Activated effector memory CD4-positive, alpha-beta T cell treated with Interleukin-2 at 50 U/mL for 16 hours (primary cell): ENCODE measurements at places on chromosomes 2 and 18.

- no peak for DNase-seq
Observed at GRCh38 chr2:109350526-109350925, 221.5 kb downstream of the SH3RF3 start.

- DNase-seq: no peak
Observed at GRCh38 chr2:43568228-43568627, 27.6 kb downstream of the THADA start.

DNA sequence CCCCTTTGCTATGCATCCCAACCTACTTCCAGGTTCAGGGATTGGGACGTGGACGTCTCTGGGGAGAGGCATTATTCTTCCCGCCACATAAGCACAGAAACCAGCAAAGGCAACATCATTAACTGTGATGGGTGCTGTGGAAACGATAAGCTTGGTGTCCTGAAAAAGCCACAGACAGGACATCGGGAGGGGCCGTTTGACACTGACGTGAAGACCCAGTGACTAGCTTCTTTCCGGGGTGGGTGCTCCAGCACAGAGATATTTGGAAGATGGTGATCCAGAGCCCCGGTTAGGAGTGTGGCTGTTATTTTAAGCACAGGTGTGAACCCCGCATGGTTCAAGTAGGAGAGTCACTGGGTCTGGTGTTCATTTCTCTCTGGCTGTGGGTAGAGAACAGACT is 163.8 kb upstream of the HDAC4 start:
- no peak for DNase-seq

DNA sequence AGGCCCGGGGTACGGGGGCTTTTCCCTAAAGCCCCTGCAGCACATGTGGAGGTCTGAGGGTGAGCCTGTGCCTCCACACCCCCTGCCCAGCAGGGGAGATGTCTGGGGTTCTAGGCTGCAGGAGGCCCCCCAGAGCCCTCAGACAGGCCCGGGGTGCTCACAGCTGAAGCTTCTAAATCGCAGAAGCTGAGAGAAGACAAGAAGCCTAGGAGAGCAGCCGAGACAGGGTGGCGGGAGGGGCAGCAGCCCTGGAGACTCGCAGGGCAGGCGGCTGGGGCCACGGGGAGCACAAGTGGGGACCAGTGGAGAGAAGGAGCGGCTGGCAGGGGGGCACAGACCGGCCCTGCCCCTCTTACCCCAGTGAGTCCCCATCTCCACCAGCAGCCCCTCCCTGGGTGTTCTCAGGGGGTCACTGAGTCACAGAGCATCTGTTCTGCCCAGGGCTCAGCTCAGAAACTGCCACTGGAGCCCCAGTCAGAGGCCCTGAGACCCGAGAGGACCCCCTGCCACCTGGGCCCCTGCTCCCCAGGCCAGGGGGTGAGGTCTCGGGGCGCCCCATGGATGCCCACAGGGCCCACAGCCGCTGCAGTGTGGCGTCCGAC is 26.1 kb downstream of the GPC1 start:
- DNase-seq: no peak

- no peak for DNase-seq
Observed at GRCh38 chr2:121078899-121079298, 206.1 kb downstream of the TFCP2L1 start.

GRCh38 chr2:61763605-61764034 is 90.2 kb downstream of the FAM161A start:
- no peak for DNase-seq

DNA sequence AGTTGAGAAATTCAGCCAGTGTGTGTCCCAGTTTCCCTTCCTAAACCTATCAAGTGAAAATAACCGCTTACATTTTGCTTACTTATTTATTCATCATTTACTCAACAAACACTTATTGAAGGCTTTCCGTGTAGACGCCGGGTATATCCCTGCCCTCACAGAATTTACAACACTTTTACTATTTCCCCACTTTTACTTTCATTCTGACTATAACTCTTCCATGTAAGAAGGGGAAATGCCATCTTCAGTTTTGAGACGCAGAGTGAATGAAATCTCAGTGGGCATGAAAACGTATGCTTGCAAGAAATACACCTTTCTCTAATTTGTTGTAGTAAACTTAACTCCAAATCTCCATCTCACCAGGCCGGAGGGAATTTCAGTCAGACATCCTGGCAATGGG is 251.0 kb upstream of the CHAC2 start:
- no peak for DNase-seq

DNA sequence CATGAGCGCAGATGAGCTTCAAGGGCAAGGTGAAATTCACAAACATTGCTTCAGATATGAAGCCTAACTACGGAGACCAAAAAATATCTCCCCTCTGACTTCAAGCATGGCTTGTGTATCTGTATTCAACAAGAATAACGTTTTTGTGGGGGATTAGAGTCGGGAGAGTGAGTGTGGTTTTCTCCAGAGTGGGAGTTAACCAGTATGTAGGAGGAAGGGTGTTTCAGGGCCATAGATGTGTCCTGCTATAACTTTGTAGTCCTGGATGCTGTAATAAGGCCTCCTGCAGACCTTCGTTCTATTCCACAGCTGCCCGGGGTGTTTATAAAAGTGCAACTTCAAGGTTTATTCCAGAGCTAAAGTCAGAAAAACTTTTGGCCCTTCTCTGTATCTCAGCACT is 12.9 kb upstream of the C2orf74 start:
- no peak for DNase-seq

DNA sequence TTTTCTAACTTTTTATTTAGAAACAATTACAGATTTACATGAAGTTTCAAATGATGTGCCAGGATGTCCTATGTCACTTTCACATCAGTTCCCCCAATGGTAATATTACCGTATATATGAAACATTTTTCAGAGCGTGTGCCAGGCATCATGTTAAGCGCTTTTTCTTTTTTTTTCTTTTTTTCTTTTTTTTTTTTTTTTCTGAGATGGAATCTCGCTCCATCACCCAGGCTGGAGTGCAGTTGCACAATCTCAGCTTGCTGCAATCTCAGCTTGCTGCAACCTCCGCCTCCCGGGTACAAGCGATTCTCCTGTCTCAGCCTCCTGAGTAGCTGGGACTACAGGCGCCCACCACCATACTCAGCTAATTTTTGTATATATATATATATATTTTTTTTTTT is 5.6 kb upstream of the PPP4R1 start:
- no peak for DNase-seq

DNA sequence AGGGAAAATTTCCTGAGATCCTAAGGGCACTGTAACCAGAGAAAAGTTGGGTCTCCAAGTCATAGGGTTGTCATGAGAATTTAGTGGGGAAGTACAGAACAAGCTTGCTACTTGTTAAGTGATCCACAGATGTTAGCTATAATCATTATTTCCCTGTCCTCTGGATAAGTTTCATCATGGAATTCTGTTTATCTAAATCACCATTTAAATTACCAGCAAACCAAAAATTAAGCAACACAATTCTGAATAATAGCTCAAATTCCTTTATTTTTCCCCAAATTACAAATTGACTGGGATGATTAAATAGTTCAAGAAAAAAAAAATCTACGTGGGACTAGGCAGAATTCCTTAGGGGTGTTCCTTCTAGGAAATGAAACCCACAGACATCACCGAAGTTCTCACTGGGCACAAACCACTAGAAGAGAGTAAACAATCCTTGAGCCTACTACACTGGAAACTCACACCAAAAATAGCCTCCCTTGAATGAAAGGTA is 159.5 kb downstream of the COL6A3 start:
- DNase-seq: no peak

DNA sequence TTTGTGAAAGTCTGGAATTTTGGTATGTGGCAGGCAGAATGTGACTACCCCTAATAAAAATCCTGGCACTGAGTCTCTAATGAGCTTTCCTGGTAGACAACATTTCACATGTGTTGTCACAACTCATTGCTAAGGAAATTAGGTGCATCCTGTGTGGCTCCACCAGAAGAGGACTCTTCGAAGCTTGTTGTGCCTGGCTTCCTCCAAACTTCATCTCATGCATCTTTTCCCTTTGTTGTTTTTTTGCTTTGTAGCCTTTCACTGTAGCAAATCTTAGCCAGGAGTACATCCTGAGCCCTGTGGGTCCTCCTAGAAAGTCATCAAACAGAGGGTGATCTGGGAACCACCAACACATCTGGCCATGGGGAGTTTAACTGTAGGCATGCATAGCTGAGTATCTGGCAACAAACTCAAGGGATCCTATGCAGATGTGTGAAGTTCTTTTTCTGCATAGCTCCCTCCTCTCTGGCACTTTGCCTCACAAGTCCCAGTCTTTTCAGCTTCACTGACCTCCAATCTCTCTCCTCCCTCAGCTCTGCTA is 42.1 kb upstream of the SERTAD2 start:
- DNase-seq: no peak

DNA sequence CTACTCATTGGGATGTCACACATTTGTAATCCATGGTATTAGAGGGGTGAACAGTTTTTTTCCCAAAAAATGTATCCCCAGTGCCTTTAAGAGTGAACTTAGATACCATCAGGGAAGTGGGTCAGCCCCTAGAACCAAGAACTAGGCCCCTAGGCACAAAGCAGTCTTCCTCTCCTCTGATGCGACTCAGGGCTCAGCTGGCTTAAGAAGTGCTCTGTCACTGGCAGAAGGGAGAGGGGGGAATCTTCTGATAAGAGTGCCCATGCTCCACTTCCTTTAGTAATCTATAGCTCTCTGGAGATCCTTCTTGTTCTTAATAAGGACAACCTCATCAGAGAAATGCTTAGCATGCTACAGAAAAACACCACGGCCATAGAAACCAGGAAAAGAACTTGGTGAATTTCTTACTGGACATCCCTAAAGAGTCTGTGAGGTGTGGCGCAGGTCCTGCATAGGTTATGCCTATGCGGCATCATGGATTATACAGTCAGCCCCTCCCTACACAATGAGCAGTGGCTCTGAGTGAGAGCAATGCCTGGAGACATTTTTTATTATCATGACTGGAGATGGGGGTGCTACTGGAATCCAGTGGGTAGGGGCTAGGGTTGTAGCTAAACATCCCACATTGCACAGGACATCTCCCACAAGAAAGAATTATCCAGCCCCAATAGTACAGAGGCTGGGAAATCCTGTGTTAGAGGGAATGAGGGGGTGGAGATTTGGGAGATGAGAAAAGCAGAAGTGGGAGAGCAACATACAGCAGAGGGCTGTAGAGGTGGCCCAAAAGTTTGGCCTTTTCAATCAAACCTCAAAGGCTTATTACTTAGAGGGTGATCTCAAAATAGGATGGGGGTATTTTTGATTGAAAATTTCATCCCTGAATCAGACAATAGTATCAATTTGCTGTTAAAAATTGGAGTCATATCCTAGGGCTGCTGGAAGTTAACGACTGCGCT is 21.7 kb upstream of the ZNF385B start:
- DNase-seq: no peak

DNA sequence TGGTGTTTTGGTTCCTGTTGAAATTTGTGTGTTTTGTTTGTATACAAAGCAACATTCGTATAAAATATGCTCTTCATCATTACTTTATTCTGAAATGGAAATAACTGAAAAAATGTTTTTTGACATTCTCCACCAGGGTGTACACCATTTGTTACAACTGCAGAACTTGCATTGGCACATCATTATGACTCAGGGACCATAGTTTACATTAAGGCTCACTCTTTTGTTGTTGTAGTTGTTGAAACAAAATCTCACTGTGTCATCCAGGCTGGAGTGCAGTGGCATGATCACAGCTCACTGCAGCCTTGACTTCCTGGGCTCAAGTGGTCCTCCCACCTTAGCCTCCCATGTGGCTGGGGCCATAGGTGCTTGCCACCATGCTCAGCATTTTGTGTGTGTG is 676.6 kb downstream of the TDRD15 start:
- DNase-seq: no peak
